DMS53 (cell line): ENCODE measurements at places on chromosomes 1 and 21.

GRCh38 chr1:89023026-89023425 is 360 bp upstream of the GBP3 start:
- no peak for DNase-seq

- no peak for DNase-seq
Observed at GRCh38 chr1:22089134-22089571, 36.6 kb downstream of the CDC42 start.

DNA sequence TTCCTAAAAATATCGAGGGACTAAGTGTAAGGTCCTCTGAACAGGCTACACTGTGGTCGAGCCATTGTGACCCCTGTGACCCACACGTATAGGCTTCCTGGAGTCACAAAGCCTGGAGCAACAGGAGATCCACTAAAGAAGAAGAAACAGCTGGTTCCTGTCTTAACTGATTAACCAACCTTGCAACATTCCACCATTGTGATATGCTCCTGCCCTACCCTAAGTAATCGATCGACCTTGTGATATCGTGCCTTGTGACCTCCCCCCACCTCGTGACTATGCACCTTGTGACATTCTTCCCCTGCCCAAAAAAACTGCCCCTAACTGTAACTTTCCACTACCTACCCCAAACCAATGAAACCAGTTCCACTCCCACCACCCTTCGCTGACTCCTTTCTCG is 304.6 kb upstream of the FAM78B start:
- no peak for DNase-seq

DNA sequence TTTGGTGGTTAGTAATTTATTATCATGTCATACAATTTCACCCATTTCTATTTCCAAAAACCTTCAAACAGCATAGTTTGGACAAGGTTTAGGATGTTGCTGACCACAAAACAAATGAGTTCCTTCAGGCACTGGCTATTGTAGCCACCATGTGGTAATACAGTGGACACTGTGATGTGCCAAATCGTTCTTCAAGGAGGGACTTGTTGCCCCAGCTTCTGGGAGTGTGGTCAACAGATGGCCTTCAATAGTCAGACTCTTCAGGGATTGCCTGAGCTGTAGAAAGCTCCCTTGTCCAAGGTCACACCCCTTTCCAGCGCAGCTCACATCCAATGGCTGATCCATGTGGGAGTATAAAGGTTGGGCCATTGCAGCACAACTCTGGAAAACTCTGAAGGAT is 2.6 kb downstream of the PDE4B start:
- DNase-seq: no peak

DNA sequence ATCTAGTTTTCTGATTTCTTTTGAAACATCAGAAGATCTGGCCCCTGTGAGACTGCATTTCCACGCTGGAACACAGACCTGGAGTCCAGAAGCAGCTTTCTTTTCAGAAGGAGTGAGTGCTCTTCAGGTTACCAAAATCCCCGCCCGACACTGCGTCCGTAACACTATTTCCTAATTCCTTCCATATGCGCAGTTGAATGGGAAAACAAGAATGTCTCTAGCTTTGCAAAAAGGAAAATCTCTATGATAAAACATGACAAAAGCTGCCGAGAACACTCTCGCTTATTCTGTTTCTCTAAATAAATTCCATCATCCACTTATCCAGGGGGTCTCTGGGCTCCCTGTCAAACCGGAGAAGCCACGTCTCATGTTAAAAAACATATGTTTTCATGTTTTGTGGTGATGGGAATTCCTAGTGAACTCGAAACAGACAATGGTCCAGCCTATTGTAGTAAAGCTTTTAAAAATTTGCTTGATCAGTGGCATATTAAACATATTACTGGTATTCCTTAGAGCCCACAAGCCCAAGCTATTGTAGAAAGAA is 67.7 kb downstream of the PLD5 start:
- no peak for DNase-seq

GRCh38 chr21:42174173-42174572 is 44.8 kb upstream of the ABCG1 start:
- peak; percentile 13 for DNase-seq

DNA sequence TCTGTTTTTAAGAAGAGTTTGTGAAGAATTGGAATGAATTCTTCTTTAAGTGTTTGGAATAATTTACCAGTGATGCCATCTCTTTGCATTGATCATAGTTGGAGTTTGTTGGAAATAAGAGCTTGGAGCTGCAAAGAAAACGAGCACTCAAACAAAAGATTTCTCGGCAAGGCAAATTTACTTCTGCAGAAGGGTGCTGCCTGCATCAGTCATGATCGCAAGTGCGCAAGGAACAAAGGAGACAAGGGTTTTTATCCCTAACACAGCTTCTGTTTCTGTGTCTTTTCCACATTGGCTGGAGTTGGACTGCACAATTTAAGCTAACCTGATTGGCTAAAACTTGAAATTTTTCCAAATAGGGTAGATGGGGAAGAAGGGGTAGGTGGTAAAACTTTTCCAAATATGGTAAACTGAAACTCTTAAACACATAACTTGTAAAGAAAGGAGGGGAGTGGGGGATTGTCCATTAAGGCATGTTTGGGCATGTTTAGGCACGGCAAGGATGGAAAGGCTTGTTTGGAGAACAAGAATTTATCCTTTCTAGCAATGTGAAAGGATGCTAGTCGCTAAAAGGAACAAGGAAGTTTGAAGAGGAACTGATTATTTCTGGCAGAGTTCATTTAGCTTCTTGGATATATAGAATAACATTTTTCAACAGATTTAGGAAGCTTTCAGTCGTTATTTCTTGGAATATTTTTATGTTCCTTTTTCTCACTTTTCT is 3.5 kb upstream of the AADACL4 start:
- peak; percentile 19 for DNase-seq

GRCh38 chr21:32216293-32216692 is 62.6 kb downstream of the MIS18A start:
- no peak for DNase-seq

DNA sequence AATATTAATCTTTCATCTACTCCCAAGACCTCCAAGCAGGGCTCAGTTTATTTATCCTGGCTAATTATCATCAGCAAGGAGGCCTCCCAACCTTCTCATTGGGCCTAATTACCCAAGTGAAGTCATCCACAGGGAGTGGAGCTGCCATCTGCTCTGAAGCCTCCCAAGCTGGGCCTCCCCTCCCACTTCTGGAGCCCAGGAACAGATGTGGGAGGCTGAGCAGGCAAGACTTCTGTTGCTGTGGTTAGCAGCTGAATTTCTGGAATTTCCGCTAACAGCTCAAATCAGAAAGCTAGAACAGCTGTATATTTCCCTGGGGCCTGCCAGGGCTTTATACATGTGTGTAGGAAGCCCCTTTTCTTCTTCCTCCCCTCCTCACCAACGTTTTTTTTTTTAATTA is 127.5 kb downstream of the UCK2 start:
- DNase-seq: no peak

GRCh38 chr21:40976198-40977109 is 129.5 kb upstream of the DSCAM start:
- DNase-seq: no peak

DNA sequence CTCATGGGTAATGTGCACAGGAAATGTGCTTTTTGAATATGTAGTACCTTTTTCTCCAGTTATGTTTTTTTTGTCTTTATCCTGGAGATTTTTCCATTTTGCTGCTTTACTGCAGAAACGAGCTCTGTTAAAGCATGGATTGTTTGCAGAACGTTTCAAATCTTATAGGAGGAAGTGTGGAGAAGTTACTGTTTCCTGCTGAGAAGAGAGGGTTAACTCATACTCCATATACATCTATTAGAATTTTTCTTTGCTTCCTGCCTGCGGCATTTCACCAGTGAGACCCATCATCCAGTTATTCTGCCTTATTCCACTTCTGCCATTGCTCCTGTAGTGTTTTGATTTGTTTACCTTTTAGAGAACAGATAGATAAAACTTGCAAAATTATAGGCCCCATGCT is 2.0 kb downstream of the RPRD2 start:
- DNase-seq: peak; percentile 42

- no peak for DNase-seq
Observed at GRCh38 chr21:17900281-17900989, 81.3 kb upstream of the C21orf91 start.

DNA sequence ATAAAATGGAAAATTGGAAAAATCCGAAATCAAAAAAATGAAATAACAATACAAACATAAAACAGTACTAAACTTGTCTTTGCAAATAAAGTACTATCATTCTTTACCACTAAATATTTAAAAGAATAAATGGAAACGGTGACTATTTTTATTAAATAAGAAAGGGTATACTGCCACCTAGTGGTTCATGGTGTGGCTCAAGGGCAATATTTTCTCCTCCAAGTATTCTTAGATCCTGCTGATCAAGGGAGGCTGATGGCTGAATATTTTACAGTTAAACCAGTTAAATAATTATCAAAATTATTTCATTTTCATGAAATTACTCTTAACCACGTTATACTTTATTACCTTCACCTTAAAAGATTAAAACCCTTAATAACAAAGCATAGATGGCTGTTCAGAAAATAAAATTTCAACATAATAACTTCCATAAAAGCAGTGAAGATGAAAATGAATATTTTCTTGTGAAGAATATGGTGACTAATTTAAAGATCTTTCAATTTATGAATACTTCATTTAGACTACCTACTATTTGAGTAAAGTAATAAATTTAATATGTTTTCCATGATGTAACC is 1793.9 kb downstream of the NCAM2 start:
- DNase-seq: peak; percentile 63

DNA sequence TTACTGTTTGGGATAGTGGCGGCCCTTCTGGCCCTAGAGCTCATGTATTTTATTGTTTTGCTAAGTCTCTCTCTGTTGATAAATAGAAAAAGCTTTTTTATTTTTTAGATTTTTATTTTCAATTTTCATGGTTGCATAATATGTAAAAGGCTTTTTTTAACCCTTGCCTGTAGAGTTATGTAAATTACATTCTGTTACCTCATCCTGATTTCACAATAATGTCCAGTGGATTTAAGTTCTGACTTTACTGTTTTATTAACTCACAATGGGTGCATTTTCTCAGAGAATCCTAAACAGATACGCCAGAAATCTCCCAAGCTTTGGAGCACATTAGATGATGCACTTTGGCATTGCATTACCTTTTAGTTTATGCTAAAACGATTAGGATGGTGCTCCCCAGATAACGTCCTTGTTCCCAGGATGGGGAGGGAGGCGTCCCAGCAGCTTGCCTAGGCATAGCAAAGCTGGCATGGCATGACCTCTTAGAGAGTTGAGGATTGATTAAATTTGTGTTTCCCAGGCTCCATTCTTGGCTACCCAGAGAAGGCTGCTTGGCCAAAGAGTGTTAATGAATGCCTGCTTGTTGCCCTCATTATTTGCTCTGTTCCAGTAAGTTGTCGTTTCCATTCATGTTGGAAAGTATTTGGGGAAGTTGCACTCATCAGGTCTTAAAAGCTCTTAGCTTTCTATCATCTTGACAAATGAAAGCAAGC is 17.1 kb downstream of the UTP25 start:
- DNase-seq: no peak

DNA sequence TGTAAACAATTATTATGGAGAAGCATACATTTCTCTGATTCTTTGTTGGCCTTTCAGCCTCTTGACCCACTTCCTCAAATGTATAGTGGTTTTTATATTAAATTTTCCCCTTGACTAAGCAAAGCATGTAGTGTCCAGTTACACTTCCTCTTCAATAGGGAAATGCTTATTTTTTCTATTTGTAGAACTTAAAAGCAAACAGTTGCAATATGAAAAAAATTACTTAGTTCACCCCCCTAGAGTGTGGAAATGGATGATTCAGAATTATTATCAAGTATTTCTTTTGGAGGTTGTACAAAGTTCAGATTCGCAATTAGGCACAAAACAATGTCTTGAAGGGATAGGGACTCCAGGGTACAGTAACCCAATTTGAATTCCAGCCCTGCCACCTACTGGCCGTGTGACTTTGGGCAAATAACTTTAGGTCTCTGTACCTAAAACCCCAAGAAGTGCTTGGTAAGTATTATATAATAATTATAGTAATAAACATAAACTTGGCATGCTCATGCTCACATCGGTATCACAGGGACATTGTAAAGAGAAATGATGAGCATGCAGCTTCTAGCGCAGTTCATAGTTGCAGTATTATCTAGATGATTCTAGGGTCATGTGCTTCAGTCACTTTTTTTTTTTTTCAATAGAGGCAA is 28.6 kb upstream of the IFNGR2 start:
- DNase-seq: peak; percentile 67

DNA sequence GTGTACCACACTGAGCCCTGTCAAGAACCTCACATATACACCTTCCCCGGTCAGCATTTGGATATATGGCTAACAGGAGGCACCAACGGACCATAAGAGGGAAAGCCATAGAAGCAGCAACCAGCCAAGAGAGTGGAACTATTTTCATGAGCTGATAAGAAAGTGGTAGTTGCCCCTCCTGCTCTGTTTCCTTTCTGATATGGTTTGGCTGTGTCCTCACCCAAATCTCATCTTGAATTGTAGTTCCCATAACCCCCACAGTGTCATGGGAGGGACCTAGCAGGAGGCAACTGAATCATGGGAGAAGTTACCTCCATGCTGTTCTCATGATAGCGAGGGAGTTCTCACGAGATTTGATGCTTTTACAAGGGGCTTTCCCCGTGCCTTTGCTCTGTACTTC is 366.1 kb upstream of the DAB1 start:
- DNase-seq: no peak

DNA sequence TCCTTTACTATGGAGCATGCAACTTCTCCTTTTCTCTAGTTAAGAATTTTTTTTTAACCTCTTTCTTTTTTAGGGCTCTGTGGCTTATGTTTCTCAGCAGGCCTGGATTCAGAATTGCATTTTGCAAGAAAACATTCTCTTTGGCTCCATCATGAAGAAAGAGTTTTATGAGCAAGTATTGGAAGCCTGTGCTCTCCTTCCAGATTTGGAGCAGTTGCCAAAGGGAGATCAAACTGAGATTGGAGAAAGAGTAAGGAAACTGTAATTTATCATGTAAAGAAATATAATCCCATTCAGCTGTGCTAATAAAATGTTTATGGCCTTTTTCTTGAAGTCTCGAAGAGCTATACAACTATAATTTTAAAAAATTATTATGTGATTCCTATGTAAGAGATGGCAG is 70.1 kb downstream of the HSPA13 start:
- no peak for DNase-seq

GRCh38 chr1:63859480-63860275 is 85.9 kb downstream of the ROR1 start:
- DNase-seq: no peak

DNA sequence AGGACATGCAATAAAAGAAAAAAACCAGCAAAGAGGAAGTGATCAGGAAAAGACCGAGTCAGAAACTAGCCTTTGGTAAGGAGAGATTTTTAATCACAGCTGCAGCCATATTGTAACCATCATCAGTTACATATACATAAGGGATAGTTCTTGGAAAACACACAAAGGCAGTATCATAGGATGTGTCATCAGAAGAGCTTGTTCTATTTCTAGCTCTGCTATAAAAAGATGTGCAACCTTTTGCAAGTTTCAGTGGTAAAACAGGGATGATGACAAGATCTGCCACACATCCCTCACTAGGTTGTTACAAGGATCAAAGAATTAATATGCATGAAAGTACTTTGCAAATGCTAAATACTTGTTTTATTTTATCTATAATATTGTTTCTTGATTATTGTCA is 342.0 kb downstream of the VAV3 start:
- no peak for DNase-seq
